Suppressor macrophage treated with lipopolysaccharide for 1 hour (primary cell): ENCODE measurements at places on chromosomes 6 and 20.
A peak's percentile ranks its signal among the peaks of the same experiment; 100 is the strongest.

GRCh38 chr6:168015009-168015408, 17.5 kb downstream of the KIF25 start:
- DNase-seq: no peak

GRCh38 chr6:15653581-15653980, 9.2 kb downstream of the DTNBP1 start:
- DNase-seq: no peak

- no peak for DNase-seq
These were observed 64.7 kb downstream of the PKHD1 start for GRCh38 chr6:52022675-52023074.

GRCh38 chr6:32785781-32786533, 22.6 kb upstream of the HLA-DQB2 start:
- peak; percentile 77 for DNase-seq

DNA sequence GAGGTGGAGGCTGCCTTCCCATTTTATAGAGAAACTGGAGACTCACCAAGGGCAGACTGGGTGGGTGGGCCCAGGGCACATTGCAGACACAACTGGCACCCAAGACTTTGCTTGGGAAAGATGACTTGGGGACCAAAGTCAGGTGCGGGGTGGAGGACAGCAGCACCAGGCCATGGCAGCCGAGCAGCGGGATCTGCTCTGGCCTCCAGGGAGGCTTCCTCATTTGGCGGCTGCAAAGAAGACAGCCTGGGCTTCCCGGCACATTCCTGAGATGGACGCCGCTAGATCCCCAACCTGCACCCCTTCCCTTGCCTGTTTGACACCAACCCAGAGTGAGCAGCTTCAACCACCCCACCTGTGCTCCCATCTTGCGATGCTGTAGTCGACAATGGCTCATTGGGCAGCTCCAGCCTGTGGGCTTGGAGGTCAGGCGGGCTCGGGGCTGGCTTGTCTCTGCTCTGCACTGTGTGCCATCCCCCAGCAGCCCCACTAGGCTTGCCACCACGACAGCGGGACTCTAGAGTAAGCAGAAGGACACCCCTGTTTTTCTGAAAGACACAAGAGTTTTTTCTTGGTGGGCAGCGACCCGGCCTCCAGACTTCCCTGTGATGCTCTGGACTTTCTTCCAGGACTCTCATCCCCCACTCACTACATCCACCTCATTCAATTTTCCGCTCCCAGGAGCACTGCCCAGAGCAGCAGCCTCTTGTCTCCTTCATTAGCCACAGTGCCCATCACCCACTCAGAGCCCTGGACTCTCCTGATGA, 184.9 kb upstream of the CST7 start:
- no peak for DNase-seq

DNA sequence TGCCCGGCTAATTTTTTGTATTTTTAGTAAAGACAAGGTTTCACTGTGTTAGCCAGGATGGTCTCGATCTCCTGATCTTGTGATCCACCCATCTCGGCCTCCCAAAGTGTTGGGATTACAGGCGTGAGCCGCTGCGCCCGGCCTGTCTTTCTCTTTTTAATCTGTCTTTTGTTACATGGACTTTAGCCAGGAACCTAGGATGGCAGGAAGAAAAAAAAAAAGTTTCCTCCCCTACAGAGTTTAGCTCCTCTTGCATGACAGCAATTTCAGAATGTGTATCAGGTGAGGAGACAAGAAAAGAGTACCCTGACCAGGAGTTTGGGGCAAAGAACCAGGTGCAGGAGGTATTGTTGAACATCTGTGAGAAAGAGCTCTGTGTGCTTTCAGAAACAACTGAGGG, 21.4 kb upstream of the TXLNB start:
- no peak for DNase-seq

DNA sequence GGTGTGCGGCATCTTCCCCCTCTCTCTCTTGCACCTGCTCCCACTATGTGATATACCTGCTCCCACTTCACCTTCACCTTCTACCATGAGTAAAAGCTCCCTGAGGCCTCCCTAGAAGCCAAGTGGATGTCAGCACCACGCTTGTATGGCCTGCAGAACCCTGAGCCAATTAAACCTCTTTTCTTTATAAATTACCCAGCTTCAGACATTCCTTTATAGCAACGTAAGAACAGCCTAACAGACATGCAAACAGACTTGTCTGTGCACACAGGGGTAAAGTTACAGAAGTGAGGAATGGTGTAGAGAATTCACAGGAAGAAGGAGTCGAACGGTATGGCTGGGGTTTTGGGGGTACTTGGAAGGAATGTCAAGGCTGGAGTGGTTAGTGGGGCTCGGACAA, 14.8 kb upstream of the TGM2 start:
- DNase-seq: no peak

- no peak for DNase-seq
These were observed 107.9 kb upstream of the MLIP start for GRCh38 chr6:54003316-54003715.

GRCh38 chr6:71194724-71195123, 93.9 kb upstream of the OGFRL1 start:
- DNase-seq: no peak

GRCh38 chr6:125781314-125781868, 9.4 kb upstream of the NCOA7 start:
- no peak for DNase-seq

GRCh38 chr6:109303640-109304283, 78.5 kb downstream of the CD164 start:
- no peak for DNase-seq

- DNase-seq: peak; percentile 37
These were observed 494.7 kb upstream of the MARCKS start for GRCh38 chr6:113362301-113363047.

- DNase-seq: no peak
These were observed 510.5 kb downstream of the HACE1 start for GRCh38 chr6:104349191-104349590.

GRCh38 chr6:169726049-169726400, 1.7 kb upstream of the PHF10 start:
- no peak for DNase-seq

DNA sequence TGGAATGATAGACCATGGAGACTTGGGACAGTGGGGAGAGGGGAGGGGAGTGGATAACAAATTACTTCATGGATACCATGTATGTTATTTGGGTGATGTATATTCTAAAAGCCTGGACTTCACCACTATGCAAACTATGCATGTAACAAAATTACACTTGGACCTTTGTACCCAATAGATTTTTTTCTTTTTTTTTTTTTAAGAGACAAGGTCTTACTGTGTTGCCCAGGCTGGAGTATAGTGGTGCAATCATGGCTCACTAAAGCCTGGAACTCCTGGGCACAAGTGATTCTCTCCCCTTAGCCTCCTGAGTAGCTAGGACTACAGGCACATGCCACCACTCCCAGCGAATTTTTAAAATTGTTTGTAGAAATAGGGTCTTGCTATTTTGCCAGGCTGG, 45.3 kb downstream of the RIPOR2 start:
- no peak for DNase-seq

- peak; percentile 18 for DNase-seq
These were observed 118.4 kb downstream of the JPH2 start for GRCh38 chr20:44068316-44069201.

GRCh38 chr6:41200296-41200900, 551 bp downstream of the TREML2 start:
- peak; percentile 66 for DNase-seq

GRCh38 chr6:137552146-137552545, 58.0 kb upstream of the OLIG3 start:
- DNase-seq: no peak

- no peak for DNase-seq
These were observed 159.0 kb upstream of the BEND3 start for GRCh38 chr6:107274288-107274687.

DNA sequence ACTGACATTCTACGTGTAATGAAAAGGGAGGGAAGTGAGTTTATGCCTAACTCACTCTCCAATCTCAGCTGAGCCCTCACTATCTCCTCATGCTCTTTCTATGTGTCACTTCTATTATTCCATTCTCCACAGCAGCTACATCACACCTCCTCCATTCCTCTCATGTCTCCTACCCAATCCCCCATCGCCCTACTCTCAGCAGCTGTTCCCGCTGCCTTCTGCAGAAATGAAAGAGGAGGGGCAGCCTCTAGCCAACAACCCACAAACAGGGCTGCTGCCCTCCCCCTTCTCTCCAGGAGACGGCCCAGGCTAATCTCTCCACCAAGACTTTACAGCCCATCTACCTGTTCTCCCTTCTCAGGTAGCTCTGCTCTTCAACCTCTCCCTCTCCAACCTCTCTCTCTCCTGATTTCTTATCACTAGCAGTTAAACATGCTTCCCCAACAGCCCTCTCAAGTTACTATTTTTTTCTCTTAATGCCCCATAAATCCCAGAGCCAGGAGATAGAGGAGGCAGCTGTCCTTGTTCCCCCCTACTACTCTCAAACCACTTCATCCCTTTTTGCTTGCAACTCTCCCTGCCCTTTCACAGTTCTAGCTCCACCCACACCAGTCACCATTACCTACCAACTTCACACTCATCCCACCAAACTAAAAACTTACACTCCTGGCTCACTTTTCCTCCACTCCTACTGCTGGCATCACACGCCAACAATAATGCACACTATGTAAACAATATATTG, 136.5 kb downstream of the BTBD9 start:
- no peak for DNase-seq

- no peak for DNase-seq
These were observed 4.7 kb upstream of the WTAP start for GRCh38 chr6:159722655-159723054.

- peak; percentile 30 for DNase-seq
These were observed 9.4 kb upstream of the SLC4A11 start for GRCh38 chr20:3248167-3248992.

- no peak for DNase-seq
These were observed 39.2 kb downstream of the SRC start for GRCh38 chr20:37385176-37385575.

- peak; percentile 79 for DNase-seq
These were observed 10.9 kb upstream of the B4GALT5 start for GRCh38 chr20:49724408-49725223.

DNA sequence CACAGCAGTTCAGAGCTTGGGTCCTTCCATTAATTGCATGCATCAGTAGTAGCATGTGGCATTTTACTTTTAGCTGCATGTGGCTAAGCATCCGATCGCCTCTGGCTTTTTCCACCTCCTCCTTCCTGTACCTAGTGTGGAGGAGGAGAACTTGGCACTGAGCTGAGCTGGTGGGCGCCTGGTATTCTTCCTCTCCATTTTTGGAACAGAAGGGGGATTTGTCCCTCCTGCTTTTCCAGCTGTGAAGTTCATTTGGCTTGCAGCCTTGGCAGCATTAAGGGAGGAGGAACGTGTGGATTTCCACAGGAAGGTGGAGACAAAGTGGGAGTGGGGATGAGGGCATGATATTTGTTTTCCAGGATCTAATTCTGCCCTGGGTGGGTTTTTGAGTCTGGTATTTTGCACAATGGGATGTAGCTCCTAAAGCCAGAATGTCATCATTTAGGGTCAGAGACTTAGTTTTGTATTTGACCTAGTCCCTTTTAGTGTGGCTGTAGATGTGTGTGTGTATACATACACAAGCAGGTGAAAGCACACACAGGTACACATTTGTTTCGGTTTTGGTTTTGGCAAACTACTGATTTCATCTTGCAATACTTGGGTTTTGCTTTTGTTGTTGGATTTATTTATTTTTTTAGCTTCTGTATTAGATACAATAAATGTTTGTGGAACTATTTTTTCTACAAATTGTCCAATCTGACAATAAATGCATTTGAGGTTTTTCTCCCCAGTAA, 90.0 kb downstream of the SASH1 start:
- DNase-seq: no peak

DNA sequence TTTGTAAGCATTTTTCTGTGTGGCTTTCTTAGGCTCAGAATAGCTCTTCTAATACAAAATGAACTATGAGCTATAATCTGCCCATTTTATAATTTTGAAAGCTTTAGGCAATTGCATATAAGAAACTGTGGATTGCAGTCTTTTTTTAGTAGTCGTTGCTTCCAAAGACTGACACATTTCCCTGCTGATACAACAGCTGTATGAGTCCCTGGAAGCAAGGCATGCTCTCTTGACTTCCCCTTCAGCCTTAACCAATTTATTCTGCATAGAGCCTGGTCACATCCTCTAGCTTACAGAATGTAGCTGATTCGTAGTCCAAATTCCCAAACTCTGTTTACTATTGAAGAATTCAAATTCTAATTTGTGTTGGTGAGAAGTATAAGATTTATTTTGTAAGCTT, 155.3 kb upstream of the EYA4 start:
- DNase-seq: no peak

- DNase-seq: peak; percentile 68
These were observed 356.0 kb upstream of the JARID2 start for GRCh38 chr6:14889611-14890593.

GRCh38 chr20:5024103-5024502, 22.8 kb upstream of the SLC23A2 start:
- peak; percentile 19 for DNase-seq

DNA sequence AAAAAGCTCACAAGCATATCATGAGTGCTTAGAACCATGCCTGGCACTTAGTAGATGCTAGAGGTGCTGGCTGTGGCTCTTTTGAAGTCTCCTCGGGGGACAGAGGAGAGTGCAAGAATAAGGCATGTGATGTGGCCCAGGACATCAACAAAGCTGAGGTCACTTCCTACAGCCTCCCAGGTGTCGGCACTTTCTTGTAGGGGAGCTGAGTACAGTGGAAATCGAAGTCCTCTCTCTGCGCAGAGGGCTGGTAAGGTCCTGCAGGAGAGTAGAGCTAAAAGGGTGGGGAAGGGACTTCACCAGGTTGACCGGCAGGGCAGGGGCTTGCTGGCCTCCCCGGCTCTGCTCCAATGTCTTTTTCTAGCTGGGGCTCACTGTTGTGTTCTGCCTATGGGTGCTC, 11.2 kb downstream of the SLC13A3 start:
- DNase-seq: no peak

- no peak for DNase-seq
These were observed 21.3 kb downstream of the STAU1 start for GRCh38 chr20:49166534-49167449.

- DNase-seq: no peak
These were observed 117.4 kb downstream of the TBC1D32 start for GRCh38 chr6:121216928-121217327.

DNA sequence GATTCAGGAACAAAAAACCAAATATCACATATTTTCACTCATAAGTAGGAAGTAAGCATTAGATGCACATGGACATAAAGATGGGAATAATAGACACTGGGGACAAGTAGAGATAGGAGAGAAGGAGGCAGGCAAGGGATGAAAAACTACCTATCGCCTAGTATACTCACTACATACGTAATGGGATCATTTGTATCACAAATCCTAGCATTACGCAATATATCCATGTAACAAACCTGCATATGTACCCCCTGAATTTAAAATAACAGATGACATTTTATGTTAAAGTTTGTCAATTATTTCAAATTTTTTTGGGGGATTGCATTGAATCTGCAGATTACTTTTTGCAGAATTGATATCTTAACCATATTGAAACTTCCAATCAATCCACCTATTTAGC, 660.5 kb upstream of the MAN1A1 start:
- DNase-seq: no peak

- DNase-seq: no peak
These were observed 177.2 kb downstream of the TSHZ2 start for GRCh38 chr20:53149148-53149889.

- no peak for DNase-seq
These were observed 26.7 kb upstream of the MYLIP start for GRCh38 chr6:16102208-16102607.

GRCh38 chr20:23637282-23638221, at the start of gene CST3:
CST3 (minus strand) TSS chr20:23637955; CDS start chr20:23637862, 93 bp downstream.
- peak; percentile 93 for DNase-seq
